ENCODE measurements at places on chromosomes 1 and 21. TPM values are rescaled to one million over a fixed set of nuclear protein-coding genes. Genes with fewer than 3 reads are reported as not detected.

- peak; percentile 31 for DNase-seq
Measured at GRCh38 chr21:34598931-34599400, 15.9 kb downstream of the RCAN1 start.

- peak; percentile 87 for DNase-seq
Measured at GRCh38 chr21:28336314-28336713, 656.4 kb downstream of the LTN1 start.

GRCh38 chr1:106688446-106688845 is 368.0 kb upstream of the PRMT6 start:
- no peak for DNase-seq

- DNase-seq, result no peak
Measured at GRCh38 chr21:46442938-46443337, 15.8 kb upstream of the DIP2A start.

GRCh38 chr1:101108111-101108500 is 82.5 kb upstream of the DPH5 start:
- DNase-seq, result no peak

DNA sequence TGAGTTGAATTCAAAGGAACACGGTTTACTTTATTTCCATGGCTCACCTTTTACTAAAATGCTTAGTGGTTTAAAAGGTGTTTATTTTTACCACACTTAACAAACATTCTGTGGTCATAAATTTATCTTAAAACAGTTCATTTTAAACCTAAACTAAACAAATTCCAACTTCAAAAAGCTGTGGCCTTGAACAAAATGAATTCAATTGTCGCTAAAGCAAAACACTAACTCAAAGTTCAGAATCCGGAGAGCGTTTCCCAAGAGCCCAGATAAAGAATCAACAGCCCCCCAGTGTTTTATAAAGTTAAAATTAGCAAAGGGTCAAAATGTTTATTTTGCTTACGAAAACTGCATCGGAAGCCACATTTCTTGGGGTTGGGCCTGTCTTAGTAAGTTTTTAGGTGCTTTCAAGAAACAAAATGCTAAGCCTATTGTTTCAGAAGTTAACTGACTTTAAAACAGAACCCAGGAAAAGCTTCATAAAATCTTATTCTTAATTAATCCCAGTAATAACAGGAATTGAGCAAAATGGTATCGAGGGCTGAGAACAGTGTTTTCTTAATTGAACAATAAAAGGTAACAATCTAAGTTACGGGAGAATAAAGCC is 1.3 kb downstream of the PUM1 start:
- no peak for DNase-seq

DNA sequence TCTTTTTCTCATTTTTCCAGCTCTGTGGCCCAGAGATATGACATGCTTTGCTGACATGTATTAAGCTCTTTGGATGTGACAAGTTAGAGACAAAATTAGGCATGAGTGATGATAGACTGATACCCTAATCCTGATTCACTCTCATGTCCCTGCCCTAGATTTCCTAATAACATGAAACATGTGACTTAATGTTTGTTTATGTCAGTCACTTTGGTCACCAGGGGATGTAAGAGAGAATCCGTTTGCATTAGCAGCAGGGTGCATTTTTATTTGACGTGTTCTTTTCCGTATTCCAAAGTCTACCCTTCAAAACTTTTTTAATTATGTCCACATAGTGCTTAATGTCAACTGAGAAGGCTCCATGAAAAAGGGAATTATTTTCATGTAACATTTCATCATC is 192.4 kb downstream of the HMCN1 start:
- no peak for DNase-seq

DNA sequence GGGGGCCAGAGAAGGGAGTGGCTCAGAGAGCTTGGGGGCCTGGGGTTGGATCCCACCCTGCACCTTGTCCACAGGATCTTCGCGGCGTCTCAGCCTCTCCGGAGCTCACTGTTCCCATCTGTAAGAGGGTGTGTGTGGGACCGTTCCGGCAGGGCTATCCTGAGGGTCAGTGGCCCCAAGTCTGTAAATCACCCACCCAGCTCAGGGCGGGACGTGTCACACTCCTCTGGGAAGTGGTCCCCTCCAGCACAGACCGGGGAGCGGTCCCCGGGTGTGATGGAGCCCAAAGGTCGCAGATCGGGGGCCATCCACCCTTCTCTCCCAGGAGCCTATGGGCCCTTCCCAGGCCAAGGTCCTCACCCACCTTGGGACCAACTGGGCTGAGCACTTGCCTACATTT is 40.0 kb downstream of the KCNAB2 start:
- no peak for DNase-seq

- peak; percentile 22 for DNase-seq
Measured at GRCh38 chr1:46749921-46750404, 31.0 kb upstream of the EFCAB14 start.

GRCh38 chr21:28590676-28591075 is 402.0 kb downstream of the LTN1 start:
- no peak for DNase-seq

DNA sequence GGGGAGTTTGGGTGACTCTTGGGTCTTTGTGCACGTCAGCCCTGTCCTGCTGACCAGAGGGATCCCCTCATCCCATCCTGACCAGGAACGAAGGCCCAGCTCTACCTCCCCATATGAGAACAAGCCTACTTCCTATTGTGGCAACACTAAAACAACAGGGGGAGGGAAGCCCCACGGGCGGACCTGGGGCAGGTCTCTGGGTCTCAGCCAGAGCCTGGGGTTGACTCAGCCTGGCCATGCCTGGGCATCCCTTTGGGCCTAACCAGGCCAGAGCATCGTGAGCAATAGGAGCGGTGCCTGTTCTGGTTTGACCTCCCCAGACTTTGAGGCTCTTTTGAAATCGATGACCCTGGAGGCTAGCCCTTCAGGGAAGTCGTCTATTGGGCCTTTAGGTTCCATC is 16.8 kb downstream of the RPS6KA1 start:
- no peak for DNase-seq

- no peak for DNase-seq
Measured at GRCh38 chr1:110098222-110099026, 13.8 kb upstream of the UBL4B start.

The BGLAP gene
- 0.15 TPM for total RNA-seq

The CLDN17 gene
- total RNA-seq, result not detected

The OR4F16 gene
- not detected for total RNA-seq

The TMEM269 gene
- not detected for total RNA-seq
